ENCODE measurements at places on chromosomes 5 and 9.
A peak's percentile ranks its signal among the peaks of the same experiment; 100 is the strongest.

GRCh38 chr5:40402007-40402364 is 277.7 kb upstream of the PTGER4 start:
- no peak for DNase-seq

DNA sequence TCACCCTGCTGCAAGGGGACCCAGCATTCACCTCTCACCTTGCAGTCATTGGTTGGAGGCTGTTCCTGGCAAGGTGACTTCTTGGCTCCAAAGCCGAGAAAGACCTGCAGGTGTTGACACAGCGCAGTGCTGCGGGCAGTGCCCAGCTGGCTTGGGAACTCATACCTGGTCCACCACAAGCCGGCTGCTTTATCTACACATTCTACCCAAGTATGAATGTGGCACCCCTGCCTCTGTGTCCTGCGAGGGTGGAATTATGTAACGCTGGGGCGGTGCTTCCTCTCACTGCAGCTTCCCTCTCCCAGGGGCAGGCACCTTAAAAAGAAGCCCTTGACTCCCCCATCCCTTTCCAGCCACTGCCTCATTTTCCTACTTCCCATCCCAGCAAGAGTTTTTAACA is 2.5 kb upstream of the ZMYND19 start:
- DNase-seq = no peak

DNA sequence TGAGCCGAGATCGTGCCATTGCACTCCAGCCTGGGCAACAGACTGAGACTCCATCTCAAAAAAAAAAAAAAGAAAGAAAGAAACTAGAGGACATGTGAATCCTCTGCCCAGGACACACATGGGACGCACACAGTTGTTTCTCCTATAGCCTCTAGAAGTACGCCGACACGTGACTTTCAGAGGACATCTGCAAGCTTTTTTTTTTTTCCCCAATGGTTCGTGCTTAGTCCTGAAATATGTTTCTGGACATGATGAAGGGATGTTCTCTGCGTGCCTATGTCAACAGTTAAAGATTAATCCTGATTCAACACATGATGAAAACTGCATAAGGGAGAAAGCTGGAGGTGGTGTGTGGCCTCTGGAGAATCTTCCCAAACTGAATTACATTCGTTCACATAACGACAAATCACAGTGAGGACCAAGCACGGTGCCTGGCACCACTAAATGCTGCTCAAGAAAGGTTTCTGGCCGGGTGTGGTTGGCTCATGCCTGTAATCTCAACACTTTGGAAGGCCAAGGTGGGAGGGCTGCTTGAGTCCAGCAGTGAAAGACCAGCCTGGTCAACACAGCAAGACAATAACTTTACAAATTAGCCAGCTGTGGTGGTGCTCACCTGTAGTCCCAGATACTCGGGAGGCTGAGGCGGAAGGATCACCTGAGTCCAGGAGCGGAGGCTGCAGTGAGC is 9.8 kb downstream of the COL23A1 start:
- no peak for DNase-seq

GRCh38 chr9:117458066-117458465 is 43.2 kb upstream of the ASTN2 start:
- DNase-seq = no peak

GRCh38 chr9:127004946-127005769 is 90.6 kb downstream of the RALGPS1 start:
- no peak for DNase-seq

GRCh38 chr9:86731511-86732063 is 215.7 kb downstream of the GAS1 start:
- DNase-seq = no peak

- no peak for DNase-seq
Observed at GRCh38 chr9:114096041-114096511, 3.0 kb downstream of the KIF12 start.

DNA sequence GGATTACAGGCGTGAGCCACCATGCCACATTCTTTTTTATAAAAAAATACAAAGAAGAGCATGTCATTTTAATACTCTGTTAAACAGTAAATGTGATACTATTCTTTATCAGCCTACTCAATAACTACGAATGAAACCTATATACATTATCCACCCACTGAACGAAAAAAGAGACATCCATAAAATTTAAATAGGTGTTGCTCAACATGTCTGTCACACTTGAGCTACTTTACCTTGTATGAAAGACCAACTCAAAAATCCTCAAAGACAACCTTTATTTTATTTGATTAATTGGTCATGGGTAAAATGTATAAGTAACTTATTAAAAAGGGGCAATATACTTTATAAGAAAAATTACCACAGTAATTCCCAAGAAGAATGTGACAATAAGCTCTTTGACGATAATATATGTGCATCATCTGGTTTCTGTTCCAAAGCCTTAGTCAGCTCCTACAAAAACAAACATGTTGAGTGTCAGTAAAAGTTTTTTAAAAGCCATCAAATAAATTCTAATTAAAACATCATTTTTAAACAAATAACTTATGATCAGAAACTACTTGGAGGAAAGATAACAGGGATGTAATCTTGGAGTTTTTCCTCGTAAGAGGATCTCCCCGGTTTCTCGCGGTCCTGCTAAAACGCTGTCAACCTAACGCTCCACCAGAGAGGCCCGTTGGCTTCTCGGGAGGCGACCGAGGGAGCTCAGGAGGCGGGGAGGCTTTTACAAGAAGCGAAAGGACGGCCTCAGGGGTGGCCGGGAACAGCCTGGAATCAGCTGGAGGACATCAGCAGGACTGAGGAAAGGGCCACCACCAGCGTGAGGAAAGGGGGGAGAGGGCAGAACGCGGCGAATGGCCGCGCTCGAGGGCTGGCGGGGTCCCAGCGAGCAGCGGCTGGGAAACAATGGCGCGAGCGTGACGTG is 13.5 kb upstream of the ANKRD18B start:
- peak; percentile 67 for DNase-seq

DNA sequence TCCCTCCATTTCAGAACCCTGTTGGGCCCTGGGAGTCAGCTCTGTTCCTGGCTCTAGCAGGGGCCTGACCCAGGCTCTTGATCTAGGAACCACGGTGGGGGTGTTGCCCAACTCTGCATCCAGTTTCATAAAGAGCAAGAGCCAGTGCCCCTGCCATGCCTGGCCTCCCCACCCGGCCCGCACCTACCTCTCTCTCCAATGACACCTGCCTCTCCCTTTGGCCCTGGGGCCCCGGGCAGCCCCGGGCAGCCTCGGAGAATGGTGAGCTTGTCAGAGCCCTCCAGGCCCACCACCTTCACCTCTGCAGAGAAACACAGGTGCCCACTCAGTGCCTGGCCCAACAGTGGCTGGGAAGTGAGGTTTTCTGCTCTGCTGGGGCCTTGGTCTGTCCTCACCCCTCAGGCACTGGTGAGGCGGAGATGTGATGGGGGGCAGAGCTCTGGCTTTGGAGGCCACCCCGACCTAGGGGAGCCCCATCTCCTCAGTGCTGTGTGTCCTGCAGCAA is 1.5 kb downstream of the FCN1 start:
- DNase-seq = no peak

- no peak for DNase-seq
Observed at GRCh38 chr9:117189121-117189520, 225.7 kb downstream of the ASTN2 start.

- DNase-seq = no peak
Observed at GRCh38 chr9:68507130-68507805, 33.4 kb downstream of the TMEM252 start.

DNA sequence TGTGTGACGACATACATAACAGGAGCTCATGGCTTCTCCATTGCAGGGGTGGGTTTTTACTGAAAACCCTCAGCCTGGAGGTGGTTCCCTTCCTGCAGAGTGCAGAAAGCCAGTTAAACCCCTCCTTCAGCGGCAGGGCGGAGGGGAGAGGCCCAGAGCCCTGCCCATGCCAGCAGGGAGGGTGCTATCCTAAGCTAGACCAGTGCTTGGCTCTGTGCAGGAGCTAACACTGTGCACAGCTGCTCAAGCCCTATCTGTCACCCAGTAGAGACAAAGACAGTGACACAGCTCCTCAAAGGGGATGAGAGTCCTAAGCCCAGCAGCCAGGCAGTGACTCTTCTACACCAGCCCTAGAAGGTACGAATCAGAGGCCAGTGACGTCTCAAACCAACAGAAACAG is 70.0 kb upstream of the ZSWIM6 start:
- DNase-seq = no peak

Measured in right renal cortex interstitium (tissue), 3 donors.